HS-27A (cell line): ENCODE measurements at places on chromosomes 12 and 14.

DNA sequence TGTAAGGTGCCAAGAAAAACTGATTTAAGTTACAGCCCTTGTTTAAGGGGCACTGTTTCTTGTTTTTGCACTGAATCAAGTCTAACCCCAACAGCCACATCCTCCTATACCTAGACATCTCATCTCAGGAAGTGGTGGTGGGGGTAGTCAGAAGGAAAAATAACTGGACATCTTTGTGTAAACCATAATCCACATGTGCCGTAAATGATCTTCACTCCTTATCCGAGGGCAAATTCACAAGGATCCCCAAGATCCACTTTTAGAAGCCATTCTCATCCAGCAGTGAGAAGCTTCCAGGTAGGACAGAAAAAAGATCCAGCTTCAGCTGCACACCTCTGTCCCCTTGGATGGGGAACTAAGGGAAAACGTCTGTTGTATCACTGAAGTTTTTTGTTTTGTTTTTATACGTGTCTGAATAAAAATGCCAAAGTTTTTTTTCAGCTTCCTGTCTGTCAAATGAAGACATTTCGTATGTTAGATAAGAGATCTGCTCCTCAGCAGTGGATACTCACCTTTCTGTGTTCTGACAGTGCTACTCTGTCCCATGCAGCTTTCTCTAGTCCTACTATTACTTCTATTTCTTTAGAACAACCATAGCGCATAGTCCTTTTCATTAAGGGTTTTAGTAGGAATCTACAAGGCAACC is 1.2 kb upstream of the PA2G4 start:
- no peak for DNase-seq

DNA sequence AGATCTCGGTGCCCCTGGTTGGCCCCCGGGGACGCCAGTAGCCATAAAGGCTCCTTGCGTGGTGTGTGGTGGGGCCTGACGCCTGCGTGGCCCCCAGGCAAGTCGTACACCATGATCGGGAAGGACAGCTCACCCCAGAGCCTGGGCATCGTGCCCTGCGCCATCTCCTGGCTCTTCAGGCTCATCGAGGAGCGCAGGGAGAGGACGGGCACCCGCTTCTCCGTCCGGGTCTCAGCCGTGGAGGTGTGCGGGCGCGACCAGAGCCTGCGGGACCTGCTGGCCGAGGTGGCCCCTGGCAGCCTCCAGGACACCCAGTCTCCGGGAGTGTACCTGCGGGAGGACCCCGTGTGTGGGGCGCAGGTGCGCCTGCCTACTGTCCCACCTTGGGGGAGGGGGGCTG is 34.5 kb downstream of the KIF26A start:
- no peak for DNase-seq

DNA sequence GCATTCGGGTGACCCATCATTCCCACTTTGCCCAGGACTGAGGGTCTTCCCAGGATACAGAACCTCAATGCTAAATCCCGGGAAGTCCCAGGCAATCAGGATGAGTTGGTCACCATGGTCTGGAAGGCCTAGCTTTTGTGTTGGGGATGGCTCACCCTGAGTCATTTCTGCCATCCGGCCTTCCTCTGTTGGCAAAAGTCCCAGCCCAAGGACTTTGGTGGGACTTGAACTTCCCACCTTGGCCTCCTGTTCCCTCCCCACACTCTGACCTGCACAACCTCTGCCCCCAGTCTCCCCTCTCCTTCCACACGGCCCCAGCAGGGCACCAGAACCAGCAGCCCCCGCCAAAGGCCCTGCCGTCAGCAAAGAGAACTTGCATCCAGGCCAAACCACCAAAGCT is 24.6 kb upstream of the NCOR2 start:
- DNase-seq: no peak

GRCh38 chr14:77219591-77219990 is 38.0 kb downstream of the TMEM63C start:
- DNase-seq: no peak

GRCh38 chr12:33277376-33277775 is 162.2 kb downstream of the SYT10 start:
- DNase-seq: no peak

- DNase-seq: peak; percentile 62
Observed at GRCh38 chr12:11981121-11981733, 89.5 kb upstream of the BCL2L14 start.

DNA sequence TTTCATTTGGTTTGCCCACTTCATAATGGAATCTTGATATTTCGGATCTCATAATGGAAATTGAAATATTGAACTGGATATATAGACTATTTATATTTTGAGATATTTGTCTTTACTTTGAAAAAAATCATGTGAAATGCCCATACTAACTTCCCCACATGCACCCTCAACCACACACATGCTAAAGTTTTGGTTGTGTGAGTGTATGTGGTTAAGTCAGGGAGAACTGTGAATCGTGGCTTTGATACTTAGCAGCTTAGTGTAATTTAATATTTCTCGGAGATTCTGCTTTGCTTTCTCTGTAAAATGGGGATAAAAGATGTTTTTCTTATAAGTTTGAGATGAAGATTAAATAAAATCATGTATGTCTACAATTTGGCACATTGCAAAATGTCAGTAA is 162.1 kb downstream of the OTOGL start:
- no peak for DNase-seq

DNA sequence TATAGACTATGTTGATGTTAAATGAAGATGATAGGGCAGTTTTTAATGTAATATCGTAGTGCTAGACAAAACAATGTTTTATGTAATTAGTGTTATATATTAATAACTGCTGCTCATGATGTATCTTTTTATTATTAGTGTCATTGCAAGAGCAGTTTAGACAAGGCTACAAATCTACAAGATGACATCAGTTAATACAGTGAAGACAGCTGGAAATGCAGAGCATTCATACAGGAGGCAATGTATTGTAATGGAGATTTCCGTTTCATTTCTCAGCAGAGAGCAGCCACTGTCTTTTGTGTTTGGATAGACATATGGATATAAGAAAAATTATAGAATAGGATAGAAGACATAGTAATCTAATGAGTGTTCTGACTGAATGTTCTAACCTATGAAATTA is 178.0 kb downstream of the FOXG1 start:
- no peak for DNase-seq

DNA sequence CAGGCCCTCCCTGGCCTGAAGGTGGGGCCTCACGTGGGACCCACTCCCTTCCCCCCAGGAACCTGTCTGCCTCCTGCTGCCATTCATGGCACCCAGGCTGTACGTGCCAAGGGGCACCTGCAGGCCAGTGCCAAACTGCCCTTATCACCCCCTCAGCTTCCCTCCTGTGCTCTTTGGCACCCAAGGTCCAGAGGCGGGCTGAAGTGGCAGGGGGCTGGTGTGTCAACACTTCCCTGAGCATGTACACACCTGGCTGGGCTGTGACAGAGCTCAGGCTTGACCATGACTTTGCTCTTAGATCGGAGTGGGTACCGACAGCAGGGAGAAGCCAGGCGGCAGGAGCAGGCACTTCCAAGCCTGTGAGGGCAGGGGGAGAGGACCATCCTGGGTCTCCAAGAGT is 41.6 kb downstream of the HSD17B6 start:
- no peak for DNase-seq

DNA sequence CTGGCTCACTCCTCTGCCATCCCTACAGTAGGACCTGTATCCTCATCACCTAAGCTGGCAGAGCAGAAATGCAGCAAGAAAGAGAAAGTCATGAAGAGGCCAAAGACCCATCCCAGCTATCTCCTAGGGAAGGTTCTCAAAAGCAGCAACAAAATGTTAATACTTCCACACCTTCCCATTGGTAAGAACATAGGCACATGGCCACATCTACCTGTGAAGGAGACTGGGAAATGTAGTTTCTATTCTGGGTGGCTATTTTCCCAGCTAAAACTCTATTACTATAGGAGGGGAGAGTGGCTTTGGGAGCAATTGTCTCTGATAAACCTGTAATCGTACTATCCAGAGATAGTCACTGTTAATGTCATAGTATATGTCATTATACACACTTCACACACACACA is 13.7 kb upstream of the EIF2B2 start:
- DNase-seq: no peak

- no peak for DNase-seq
Observed at GRCh38 chr14:22646570-22647254, 2.6 kb upstream of the OR6J1 start.
